Activated CD8-positive, alpha-beta T cell treated with anti-CD3 and anti-CD28 coated beads for 36 hours (primary cell): ENCODE measurements at places on chromosomes 6 and 20.

GRCh38 chr6:23389386-23389785 lies 736.6 kb upstream of the NRSN1 start:
- DNase-seq, result no peak

- peak; percentile 27 for DNase-seq
Measured at GRCh38 chr20:49768204-49769047, 44.2 kb upstream of the SLC9A8 start.

DNA sequence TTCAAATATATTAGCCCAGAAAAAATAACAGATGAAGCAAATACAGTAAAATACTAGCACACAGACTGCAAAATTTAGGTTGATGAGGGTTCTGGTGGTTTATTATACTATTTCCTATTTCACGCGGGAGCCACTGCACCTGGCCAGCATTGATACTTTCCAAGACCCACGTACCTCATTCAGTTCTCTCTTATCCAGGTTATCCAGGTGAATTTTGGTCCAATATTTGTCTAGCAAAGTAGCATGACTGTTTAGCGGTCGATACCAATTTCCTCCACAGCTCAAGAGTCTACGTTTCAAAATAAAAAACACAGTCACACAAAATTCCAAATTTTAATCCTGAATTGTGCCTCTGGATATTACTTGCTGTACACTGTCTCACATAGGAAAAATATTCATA lies 34.8 kb downstream of the MDN1 start:
- DNase-seq, result no peak

DNA sequence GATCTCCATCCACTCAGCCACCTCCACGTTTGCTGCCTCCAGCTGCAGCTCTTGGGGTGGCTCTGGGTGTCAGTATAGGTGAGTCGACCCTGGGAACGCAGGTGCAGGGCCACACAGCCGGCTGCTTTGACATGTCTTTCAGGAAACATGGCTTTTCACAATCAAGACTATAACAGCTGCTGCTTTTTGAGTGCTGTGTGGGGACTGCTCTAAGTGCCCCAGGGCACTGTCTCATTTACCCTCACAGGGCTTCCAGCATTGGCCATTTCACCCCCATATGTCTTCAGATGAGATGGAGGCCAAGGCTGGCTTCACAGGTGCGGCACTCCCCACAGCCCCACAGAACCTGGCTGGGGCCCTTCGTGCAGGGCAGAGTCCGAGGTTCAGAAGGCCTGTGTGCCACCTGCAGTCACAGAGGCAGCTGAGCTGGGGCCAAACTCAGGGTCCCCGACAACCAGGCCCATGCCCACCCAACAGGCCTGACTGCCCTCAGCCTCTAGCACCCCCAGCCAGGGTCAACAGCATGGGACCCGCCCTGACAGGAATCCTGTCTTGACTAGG lies 14.9 kb upstream of the CST7 start:
- no peak for DNase-seq

DNA sequence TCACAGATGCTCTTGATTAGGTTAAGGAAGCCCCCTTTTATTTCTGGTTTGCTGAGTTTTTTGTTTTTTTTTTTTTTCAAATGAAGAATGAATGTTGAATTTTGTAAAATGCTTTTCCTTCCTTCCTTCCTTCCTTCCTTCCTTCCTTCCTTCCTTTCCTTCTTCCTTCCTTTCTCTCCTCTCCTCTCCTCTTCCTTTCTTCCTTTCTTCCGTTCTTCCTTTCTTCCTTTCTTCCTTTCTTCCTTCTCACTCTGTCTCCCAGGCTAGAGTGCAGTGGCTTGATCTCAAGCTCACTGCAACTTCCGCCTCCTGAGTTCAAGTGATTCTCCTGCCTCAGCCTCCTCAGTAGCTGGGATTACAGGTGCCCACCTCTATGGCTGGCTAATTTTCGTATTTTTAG lies 158.2 kb downstream of the ZFAND3 start:
- no peak for DNase-seq

GRCh38 chr6:157496534-157497095 lies 115.6 kb downstream of the ZDHHC14 start:
- no peak for DNase-seq

GRCh38 chr6:135423649-135424128 lies 73.9 kb downstream of the AHI1 start:
- DNase-seq, result no peak

GRCh38 chr6:32941214-32941768 lies 463 bp upstream of the HLA-DMB start:
- peak; percentile 85 for DNase-seq

DNA sequence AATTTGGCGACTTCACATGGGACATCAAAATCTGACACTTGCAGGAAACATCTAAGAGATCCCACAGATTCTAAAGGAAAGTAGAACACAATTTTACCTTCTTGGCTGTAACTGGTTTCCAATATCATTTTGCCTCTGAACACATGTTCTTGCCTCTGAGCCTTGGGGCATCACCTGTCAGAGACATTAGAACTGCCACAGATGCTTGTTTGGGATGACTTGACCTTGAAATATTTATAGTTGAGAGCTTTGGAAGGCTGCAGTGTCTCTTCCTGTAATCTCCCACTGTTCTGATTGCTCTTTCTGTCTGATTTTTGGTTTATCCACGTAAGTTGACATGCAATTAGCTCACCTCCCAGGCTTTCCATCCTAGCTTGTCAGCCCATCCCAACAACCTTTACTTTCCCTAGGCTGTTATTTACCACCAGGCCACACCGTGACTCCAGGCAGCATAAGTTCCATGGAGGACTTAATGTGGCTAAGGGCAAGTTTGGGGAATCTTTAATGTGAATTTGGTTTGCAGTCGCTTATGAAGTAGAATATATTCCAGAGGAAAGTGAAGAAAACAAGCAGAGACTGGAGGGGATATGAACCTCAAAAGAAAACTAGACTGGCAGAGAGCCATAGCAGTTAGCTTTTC lies 256.5 kb upstream of the RIN2 start:
- no peak for DNase-seq

GRCh38 chr6:3211681-3212080 lies 15.8 kb downstream of the TUBB2B start:
- DNase-seq, result no peak

- DNase-seq, result no peak
Measured at GRCh38 chr20:2264118-2264517, 31.7 kb upstream of the TGM3 start.

DNA sequence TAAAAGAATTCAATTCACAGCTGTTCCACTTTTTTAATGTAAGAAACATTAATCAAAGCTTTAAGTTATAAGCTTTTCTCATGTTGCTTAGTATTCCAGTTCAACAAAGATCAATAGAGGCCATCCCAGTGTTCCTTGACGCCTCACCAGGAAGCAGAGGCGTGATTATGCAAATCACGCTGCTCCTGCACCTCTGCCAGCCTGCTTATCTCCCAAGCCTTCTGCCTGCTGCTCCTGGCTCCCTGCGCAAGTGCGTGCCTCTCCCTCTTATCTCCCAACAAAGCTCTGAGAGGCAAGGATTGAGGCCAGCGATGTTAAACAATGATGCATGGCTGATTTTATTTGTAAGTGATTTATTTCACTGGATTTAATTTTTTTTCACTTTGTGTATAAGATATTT lies 42.8 kb downstream of the INSM1 start:
- DNase-seq, result no peak

GRCh38 chr6:5866547-5867051 lies 140.1 kb downstream of the NRN1 start:
- peak; percentile 32 for DNase-seq

DNA sequence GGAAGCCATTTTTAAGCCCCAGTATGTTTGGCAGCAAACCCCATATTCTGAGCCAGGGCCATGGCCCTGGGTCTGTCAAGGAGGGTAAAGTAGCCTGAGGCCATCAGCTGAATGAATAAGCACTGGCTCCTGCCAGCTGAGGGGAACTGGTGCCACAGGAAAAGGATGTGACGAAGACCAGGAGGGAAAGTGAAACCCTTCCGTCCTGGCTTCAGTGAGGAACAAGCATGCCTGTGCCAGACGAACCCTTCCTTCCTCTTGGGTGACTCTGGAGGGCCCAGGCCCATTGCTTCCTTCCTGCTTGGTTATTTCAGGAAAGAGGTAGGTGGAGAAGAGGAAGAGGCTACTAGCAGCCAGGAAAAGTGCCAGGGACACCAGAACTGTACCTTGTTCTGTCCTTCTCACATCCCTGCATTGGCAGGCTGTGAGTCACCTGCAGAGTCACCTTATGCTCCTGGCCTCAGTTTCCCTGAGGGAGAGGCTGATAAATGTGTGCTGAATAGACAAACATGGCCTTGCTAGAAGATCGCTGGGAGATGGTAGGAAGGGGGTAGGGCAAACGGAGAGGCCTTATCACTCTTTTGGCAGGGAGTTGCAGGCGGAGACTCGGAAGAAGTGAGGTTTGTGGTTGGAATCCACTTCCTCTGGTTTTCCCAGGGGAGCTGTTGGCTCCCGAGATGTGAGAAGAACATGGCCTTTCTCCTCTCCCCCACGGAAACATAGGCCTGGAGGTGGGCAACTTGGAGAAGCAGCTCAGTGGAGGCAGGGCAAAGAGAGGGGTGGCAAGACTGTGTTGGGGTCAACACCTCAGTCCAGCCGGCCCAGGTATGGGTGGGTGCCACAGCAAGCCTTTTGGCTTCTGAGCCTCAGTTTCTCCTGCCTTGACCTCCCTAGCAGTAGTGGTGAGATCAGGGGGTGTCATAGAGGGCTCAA lies 37.4 kb downstream of the COX4I2 start:
- DNase-seq, result peak; percentile 76

GRCh38 chr6:110822249-110822648 lies 7.0 kb upstream of the CDK19 start:
- DNase-seq, result no peak

DNA sequence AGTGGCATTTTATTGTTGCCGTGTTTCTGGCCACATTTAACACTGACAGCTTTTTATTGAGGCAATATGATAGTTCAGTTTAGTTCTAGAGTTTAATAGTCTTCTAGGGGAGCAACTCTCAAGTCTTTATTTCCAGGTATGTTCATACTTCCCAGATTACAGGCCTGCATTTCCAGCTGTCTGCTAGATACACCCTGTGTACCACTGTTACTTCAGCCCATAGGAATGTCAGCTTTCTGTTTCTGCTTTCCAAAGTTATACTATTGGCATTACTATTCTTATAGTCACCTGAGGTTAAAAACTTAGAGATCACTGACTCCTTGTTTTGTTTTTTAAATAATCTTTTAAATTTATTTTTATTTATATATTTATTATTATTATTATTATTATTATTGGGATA lies 7.6 kb downstream of the ZNF451 start:
- no peak for DNase-seq

DNA sequence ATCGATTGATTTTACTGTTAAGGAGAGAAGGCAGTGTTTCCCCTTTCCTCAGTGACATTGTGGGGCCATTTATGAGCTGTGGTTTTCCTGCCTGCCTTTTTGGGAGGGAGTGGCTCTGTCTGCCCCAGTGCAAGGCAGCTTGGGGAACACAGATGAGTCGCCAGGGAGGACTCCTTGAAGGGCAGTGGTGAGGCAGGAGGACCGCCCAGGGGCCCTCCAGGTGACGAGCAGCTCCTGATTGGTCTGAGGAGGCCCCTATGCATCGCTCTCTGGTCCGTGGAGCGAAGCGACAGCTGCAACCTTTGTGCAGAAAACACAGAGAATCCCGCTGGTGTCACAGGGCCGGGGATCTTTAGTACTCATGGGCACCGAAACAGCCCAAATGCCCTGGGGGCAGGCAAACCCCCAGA lies 100.3 kb downstream of the TMEM242 start:
- DNase-seq, result no peak

- DNase-seq, result no peak
Measured at GRCh38 chr20:23588434-23589403, 17.0 kb downstream of the CST9 start.

DNA sequence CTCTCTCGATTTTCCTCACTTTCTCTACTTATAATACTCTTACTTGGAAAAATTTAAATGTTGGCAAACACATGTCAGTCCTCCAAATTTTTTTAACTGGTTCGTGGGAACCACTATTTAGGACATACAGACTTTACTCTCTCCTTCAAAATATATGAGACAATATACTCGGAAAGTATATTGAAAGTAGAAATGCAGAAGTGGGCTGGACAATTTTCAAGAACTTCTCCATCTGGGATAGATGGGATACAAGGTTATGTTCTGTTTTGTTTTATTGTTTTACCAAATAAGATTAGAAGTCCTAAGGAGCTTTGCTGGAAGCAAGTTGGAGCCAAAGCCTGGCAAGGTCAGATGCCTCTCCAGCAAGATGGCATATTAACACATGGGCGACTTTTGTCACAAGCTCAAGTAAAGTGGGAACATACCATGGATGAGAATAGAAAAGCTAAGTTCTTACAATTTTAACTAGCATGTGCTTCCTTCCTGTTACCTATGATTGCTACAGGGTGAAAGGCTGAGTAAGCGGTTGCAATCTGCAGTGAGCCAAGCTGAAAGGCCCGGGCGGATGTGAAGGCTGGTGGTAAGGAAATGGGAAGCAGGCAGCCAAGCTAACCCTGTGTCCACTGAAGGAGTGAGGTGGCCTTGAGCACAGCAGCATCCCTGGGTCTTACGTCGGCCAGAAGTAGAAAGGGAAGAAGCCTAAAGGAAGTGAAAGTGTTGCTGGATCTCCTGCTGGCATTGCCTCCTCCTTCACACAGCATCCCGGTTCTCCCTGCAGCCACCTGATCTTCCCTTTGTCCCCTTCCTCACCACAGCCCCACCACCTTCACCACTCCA lies 7.1 kb downstream of the MAP3K5 start:
- peak; percentile 67 for DNase-seq

- no peak for DNase-seq
Measured at GRCh38 chr6:137745321-137745720, 121.7 kb upstream of the TNFAIP3 start.

DNA sequence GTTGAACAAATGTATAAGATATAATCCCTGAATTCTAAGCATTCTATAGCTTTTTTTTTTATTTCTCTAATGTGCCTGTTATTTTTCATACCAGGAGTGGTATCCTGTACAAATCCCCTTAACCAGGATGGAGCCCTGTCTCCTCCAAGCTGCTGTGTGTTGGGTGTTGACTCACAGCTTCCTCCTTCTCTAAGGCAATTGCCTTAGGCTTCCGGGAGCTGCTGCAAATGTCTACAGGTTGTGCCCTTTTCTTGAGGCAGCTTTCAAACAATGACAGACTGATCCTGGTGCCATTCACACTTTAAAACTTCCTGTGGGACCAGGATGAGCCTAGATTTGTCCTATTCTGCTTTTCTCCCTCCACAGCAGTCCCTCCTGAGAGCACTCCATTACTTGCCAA lies 173.2 kb downstream of the BTBD3 start:
- no peak for DNase-seq

- DNase-seq, result no peak
Measured at GRCh38 chr6:19024737-19025136, 637.6 kb downstream of the RNF144B start.
